ENCODE measurements at places on chromosomes 11 and 22.

GRCh38 chr11:124823512-124824376 lies 23.5 kb upstream of the MSANTD2 start:
- DNase-seq = no peak

GRCh38 chr11:57240757-57241156 lies 3.7 kb upstream of the APLNR start:
- no peak for DNase-seq

- no peak for DNase-seq
Observed at GRCh38 chr11:59754494-59754858, 700 bp upstream of the STX3 start.

DNA sequence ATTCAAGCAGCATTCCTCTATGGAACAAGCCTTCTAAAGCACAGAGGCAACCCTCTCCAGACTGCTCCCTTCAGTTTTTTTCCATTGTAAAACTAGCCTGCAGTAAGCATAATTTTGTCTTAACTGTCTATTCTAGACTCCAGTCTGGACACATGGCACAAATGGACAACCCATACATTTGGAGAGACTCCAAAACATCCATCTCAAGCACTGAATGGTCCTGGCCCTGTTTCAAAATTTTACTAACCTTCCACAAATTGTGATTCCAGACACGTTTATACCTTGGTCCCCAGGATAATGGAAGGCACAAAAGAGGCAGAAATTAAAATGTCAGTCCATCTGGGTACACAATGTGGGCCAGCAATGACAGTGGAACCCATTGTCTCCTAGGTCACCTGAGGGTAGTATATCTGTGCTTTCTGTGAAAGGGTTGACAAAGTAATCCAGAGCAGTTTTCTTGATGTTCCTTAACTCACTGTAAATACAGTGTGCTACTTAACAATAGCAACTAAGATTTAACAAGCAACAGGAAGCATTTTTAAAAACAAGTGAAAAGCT lies 16.2 kb upstream of the SESN3 start:
- no peak for DNase-seq

- DNase-seq = no peak
Observed at GRCh38 chr11:118275176-118275575, 11.1 kb upstream of the MPZL2 start.

DNA sequence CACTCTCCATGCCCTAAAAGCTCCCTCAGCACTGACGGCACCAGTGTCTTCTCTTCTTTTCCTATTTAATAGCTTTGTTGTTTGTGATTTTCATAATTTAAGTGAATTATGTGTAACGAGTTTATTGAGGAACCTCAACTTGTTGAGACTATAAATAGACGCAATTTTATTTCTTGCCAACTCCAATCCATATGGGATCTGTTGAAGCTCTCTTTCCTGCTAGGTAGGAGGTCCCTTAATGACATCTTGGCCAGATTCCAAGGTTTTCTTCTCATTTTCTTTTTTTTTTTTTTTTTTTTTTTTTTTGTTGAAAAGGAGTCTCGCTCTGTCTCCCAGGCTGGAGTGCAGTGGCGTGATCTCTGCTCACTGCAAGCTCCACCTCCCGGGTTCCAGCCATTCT lies 14.2 kb downstream of the RTL6 start:
- DNase-seq = no peak

GRCh38 chr11:59669611-59670009 lies 773 bp upstream of the PATL1 start:
- DNase-seq = no peak

- no peak for DNase-seq
Observed at GRCh38 chr22:24699876-24700275, 74.6 kb downstream of the PIWIL3 start.

DNA sequence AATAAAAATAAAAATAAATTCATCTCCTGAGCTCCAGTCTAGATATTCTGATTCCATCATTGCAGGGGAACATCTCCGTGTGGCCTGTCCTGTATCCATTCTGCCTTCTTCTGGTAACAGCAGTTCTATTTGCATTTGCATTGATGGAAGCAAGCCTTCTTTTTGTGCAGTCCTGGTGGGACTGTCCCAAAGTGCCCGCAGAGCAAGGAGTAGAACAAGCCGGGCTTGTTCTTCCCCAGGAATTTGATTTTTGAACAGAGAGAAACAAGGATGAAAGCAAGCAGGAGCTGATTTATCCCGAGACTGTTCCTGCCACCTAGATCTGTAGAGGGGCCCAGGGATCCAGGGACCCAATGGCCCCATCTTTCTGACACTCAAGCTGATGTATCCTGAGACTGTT lies 65.4 kb downstream of the SYN3 start:
- no peak for DNase-seq

- no peak for DNase-seq
Observed at GRCh38 chr11:19869946-19870589, 157.4 kb downstream of the NAV2 start.

DNA sequence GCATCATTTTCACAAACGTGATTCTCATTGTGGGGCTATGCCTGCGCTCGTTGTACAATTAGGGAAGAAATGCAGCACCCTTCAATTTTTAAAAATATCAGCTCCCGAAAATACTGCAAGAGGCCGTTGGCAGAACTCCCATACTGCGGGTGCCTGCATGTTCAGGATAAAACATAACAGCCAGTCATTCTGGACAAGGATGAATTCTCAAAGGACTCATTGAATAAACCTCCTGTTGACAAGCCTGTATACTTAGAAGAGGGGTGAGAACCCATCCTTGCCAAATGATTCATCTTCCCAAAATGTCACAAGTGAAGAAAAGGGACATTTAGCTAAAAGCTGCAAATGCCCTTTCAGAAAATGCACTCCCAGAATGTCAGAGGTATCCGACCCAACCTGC lies 141.9 kb downstream of the CSNK2A3 start:
- DNase-seq = no peak

DNA sequence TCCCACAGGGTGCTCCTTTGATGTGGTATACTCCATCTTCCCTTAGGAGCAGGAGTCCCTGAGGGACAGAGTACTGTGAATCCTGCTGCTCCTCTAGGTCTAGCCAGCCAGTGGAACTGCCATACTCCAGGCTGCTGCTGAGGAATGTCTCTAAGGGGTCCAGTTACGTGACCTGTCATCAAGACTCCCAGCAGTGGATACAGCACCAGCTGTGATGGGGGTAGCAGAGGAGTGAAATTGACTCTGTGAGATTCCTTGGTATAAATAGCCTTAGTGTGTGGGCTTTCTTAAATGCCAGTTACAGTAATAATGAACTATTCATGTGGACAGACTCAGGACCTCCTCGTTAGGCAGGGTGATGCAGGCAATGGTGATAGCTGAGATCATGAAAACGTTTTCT lies 140.4 kb upstream of the LUZP2 start:
- DNase-seq = no peak

DNA sequence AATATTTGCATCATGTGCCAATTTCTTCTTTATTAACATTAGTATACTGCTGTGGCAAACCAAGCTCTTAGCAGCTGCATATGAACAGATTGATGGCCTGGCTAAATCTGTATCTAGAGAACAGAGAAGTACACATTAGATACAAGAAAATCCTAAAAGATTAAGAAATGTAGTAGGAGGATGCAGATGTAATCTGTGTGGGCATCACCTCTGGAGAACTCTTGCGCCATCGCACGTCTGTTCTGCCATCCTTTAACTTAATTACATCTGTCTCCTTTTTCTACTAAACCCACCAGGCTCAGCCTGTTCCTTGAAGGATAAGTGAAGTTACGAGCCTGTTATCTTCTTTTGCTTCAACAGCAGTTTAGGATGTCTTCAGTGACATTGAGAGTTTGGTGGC lies 196.4 kb upstream of the PITPNB start:
- no peak for DNase-seq

GRCh38 chr22:20218987-20219386 lies 49.1 kb downstream of the RTN4R start:
- no peak for DNase-seq

- DNase-seq = peak; percentile 99
Observed at GRCh38 chr11:111327908-111328624, 29.7 kb downstream of the POU2AF3 start.

DNA sequence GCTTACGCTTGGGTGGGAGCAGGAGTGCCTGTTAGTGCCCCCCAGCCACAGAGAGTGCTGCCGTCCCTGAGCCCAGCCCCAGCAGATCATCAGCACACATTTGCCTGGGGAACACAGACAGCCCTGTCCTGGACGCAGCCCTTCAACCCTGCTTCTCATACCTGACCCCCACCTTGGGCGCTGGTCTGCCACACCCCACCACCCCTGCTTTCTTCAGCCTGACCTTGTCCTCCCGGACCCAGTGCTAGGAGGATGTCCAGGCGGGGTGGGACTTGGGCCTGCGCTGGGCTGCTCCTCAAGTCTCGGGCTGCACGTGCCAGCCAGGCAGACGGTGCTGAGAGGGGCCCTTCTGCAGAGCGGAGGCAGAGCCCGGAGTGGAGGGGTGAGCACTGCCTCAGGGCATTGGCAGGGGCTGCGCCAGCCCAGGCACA lies 119.2 kb downstream of the KCNQ1OT1 start:
- DNase-seq = no peak

GRCh38 chr22:43363315-43364168 lies 20.4 kb upstream of the SCUBE1 start:
- no peak for DNase-seq

GRCh38 chr11:76701294-76702040 lies 30.9 kb upstream of the LRRC32 start:
- DNase-seq = no peak

GRCh38 chr22:45212992-45213751 lies 27.5 kb downstream of the KIAA0930 start:
- DNase-seq = no peak

- DNase-seq = no peak
Observed at GRCh38 chr11:94630221-94630620, 63.1 kb downstream of the PIWIL4 start.

GRCh38 chr11:32792948-32793475 lies 1.4 kb downstream of the CCDC73 start:
- DNase-seq = no peak

DNA sequence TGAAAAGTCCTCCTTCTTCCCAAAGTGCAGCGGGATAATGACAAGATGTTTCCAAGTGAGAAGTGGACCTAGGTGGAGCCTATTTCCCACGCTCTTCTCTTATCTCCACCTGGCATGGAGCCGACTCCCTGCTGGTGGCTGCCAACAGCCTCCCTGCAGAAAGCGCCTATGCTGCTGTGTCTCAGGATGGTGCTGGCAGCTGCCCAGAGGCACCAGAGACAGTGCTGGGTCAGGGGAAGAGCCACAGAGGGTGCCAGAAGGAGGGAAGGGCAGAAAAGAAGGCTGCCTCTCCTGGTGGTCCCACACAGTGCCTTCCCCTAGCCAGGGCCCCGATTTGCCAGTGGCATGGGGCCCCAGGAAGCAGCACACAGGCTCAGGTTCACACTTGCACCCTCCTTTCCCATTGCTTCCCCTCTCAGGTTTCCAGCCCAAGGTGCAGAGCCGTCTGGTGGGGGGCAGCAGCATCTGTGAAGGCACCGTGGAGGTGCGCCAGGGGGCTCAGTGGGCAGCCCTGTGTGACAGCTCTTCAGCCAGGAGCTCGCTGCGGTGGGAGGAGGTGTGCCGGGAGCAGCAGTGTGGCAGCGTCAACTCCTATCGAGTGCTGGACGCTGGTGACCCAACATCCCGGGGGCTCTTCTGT lies 19.0 kb downstream of the CD5 start:
- no peak for DNase-seq

DNA sequence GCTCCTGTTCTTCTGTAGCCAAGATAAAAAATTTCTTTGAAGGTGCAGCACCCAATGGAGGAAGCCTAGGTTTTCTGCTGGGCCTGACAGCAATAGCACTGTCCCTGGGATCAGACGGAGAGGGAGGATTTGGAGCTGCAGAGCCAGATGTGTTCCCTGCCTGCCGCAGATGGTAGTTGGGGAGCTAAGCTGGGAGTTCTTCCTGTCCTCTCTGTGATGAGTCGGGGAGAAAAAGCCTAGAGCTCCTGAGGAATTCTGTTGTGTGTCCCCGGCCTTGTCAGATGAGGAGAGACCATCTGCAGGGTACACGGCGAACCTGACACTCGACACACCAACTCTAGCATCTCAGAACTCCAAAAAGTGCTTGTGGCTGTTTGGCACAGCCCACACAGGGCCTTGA lies 103.8 kb upstream of the CRYBB3 start:
- no peak for DNase-seq

DNA sequence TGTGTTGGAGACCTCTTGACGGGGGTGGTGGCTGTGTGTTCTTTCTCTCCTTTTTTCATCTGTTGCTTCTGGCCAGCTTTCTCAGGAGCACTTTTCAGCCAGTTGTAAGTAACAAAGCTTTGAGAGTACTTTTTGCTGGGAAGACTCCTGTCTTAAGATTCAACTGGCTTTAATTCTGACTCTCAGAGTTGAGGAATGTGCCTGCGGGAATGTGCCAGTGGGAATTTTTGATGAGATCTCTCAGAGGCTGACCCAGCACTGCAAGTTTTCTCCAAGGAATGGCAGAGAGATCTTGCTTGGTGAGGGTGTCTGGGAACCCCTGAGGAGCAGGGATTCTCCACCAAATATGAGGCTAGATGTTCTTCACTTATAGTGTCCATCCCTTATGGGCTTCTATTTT lies 91.6 kb upstream of the OR9Q1 start:
- DNase-seq = no peak

DNA sequence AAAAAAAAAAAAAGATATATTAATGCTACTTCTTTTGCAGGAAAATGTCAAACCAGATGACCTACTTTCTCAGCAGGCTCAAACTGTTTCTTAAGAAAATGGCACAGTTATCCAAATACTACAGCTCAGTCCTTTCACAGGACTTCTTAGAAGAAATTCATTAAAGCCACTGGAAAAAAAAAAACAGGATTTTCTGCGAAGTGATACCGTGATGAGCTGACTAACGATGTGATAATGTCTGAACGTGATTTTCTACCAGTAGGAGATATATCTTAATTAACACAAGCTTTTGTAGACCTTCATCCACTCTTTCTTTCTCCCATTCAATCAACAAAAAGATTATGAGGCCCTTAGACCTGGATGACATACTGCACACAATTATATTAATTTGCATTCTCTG lies 132.4 kb downstream of the NOX4 start:
- no peak for DNase-seq

DNA sequence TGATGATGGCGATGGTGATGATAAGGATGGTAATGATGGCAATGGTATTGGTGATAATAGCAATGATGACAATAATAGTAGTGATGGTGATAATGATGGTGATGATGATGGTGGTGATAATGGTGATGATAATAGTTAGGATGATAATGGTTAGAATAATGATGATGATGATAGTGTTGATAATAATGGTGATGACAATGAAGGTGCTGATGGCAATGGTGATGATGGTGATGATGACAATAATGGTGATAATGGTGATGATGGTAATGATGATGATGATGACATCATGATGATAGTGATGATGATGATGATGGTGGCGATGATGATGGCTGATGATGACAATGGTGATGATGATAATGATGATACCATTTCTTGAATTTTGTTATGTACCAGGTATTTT lies 309.9 kb downstream of the MIAT start:
- no peak for DNase-seq

Data from cerebellar nuclear complex (tissue), 1 donor.